Putamen (tissue), 1 donor: ENCODE measurements at places on chromosomes 1 and 21.

DNA sequence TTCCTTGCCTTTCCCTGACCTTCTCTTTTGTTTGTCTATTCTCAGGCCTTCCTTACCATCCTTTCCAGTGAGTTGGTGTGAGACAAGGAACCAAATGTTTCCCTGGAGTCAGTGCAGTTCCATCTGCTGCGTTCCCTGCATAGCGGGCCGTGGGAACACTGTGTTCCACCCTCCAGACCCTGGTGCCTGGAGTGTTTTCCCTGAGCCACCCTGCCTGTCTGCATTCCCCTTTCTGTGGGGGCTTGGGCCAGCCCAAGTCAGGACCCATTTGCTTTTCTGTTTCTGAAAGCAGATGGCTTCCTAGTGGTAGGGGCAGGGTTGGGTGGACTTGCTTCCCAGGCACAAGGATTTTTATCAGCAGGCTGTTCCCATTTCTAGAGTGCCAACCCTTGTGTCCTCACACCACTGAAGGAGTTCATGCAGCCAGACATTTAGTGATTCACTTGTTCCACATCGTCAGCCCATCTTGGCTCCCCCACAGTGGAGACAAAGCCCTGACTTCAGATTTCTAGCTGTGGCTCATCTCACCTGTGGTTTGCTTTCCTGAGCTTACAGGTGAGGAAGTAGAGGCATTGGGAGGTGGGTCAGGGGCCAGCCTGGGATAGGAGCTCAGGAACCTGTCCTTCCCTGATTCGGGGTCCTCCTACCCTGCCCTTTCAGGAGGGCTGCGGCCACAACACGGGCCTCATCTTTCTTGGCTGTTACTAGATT is 14.1 kb upstream of the MYOG start:
- DNase-seq = no peak

GRCh38 chr21:44916965-44917364 is 3.7 kb downstream of the ITGB2 start:
- DNase-seq = no peak

DNA sequence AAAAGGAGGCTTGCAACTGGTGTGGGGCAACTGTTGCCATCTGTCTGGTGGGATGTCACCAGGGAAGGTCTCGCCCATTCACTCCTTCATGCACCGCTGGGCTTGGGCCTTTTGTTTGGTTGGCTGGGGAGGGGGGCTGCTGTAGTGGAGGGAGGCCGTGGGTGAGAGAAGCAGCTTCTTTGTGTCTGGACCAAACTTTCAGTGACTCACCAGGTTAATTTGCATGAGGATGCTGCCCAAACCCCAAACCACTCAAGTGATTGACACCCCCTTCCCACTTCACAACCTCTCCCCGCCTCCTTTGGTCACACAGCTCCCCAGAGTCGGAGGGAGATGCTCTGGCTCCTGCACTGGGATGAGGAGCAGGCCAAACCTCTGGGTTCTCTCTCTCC is 19.7 kb downstream of the BTG2 start:
- DNase-seq = no peak

GRCh38 chr1:163155606-163156005 is 47.1 kb downstream of the RGS5 start:
- no peak for DNase-seq

- DNase-seq = no peak
These were observed 543.5 kb upstream of the PTBP2 start for GRCh38 chr1:96178053-96178452.

DNA sequence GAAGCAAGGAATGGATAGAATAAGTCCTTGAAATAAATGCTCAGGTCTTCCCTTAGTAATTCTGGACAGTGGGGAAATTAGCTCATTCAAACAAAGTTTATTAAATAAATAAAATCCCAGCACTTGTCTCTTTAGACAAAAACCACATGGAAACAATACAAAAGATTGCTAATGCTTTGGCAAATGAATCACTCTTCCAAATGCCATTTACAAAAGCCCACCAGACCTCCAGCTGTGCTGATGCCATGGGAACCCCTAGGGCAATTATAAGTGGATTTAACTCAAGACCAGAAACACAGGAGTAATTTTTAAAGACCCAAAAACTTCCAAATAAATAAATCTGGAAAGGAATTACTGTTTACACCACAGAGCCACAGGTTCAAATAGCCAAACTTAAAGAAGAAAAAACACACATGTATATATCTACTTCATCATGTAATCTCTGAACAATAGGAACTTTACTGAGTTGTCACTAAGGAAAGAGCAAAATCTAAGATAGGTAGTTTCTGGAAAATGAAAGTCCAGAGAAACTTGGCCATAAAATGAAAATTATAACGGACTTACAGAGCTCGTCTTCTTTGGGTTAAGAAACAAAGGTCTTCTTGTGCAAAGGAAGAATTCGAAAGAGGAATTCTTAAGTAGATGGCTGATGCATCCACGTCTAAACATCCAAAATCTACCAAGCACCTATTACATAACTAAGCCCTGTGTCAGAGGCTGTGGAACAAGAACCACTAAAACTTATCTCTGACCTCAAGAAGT is 399.4 kb downstream of the SMYD3 start:
- DNase-seq = no peak
